ENCODE measurements at places on chromosomes 13 and 19.

- DNase-seq: no peak
Measured at GRCh38 chr13:73131247-73131646, 72.4 kb downstream of the KLF5 start.

DNA sequence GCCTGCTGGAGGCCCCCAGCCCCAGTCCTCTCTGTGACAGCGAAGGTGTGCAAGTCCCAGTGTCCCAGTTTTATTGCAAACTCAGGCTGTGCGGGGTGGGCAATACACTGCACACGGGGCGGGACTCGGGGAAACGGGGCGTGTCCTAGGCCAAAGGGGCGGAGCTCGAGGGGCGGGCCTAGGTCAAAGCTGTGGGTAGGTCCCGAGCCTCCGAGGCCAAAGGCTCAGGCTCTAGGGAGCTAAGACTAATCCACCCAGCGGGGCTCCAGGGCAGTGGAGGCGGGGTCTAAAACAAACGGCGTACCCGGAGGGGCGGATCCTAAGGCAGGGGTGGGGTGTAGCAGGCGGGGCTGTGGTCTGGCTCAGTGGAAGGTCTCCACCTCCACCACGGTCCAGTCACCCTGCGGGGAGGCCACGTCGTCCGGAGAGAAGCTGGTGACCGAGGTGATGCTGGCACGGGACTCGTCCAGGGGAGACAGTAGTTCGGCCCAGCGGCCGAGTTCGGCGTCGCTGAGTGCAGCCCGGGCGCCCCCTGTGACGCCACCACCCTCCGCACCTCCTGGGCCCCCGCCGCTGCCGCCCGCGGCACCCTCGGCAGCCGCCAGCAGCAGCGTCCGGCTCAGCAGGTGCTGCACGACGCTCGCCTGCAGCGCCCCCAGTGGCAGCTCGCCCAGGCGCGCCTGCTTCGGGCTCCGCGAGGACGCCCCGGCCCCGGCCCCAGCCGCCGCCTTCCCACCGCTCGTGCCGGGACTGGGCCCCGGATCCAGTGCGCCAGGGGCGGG is 5.3 kb downstream of the PRR36 start:
- peak; percentile 86 for DNase-seq

- no peak for DNase-seq
Measured at GRCh38 chr13:45481688-45482087, 16.9 kb downstream of the COG3 start.

DNA sequence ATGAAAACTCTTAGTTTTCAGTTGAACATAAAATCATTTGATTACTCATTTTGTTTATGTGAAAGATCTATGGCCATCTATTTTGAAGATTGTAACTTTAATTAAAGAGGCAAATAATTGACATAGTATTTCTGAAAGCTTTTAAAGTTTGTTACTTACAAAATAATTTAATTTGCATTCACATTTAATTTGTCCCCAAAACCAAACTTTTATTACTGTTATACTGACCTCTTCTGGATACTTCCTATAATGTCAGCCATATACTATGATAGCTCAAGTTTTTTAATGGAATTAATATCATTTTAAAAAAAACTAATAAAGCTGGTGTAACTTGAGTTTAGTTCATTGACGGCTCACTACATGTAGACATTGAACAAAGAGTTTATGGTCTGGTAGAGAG is 4.9 kb upstream of the SGCG start:
- no peak for DNase-seq

GRCh38 chr13:75400775-75401174 is 81.2 kb downstream of the TBC1D4 start:
- no peak for DNase-seq

DNA sequence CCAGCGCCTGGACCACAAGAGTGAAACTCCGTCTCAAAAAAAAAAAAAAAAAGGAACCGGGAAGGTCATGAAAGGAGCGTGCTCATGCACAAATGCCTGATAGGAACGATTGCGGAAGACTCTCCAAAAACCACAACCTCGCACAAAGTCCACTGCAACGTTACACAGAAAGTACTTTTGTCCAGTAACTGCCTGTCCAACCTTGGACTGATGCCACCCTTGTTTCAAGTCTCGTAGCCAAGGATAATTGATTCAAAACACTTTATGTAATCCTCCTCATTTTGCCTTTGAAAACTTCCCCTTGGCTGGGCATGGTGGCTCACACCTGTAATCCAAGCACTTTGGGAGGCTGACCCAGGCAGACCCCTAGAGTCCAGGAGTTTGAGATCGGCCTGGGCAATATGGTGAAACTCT is 13.7 kb downstream of the LGALS7 start:
- no peak for DNase-seq

GRCh38 chr13:102400675-102401145 is 1.1 kb downstream of the FGF14 start:
- DNase-seq: no peak

DNA sequence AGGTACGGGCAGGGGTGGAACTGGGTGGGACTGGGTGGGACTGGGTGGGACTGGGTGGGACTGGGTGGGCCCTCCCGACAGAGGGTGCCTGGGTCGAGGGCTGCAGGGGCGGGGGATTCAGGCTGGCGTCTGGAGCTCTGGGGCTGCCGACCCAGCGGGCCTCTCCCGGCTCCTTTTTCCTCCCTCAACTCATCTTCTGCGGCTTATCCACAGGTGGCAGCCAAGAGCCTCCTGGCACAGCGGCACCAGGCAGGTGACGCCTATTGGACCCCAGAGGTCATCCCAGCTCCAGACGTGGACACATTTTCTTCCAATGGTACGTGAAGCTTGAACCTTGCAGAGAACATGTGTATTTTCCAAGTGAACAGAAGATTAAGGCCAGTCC is 533 bp downstream of the ZNF544 start:
- peak; percentile 57 for DNase-seq

DNA sequence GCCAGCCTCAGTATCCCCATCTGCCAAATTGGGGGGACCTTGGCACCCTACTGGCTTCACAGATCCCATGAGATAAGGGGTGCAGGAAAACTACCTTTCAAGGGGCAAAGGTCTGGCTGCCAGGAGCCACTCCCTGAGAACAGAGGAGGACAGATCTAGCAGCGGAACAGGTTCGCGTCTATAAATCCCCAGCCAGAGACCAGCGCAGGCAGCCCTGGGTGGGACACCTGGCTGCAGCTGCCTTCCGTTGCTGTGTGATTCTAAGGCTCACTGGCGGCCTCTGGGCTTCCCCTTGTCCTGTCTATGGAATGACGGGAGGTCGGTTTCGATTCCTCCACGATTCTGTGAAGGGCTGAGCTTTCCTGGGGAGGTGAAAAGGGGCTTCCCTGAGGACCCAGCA is 7.3 kb downstream of the RELB start:
- DNase-seq: no peak

GRCh38 chr13:39209731-39210531 is 171.7 kb downstream of the NHLRC3 start:
- DNase-seq: no peak

DNA sequence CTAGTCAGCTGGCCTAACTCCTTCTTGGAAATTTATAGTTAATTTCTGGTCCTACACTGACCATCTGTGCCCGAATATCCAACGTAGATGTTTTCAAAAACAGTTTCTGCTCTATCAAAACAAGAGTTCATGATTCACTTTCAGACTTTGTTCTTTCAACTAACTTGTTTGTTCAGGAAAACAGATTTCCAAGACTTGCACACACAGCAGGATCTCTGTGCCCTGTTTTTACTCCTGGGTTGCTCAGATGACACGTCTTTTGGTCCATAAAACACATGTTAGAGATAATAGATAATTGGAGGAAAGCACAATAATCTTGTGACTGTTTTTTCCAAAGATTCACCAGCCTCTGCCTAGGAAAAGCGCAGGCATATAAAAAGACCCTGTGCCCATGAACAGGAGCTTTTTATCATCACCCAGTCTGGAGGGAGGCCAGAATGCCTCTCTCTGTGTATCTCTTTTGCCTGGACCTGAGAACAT is 218.0 kb downstream of the IRS2 start:
- DNase-seq: no peak

GRCh38 chr13:80871481-80871880 is 530.6 kb upstream of the SPRY2 start:
- no peak for DNase-seq

GRCh38 chr13:30841154-30841553 is 64.9 kb upstream of the MEDAG start:
- DNase-seq: no peak

DNA sequence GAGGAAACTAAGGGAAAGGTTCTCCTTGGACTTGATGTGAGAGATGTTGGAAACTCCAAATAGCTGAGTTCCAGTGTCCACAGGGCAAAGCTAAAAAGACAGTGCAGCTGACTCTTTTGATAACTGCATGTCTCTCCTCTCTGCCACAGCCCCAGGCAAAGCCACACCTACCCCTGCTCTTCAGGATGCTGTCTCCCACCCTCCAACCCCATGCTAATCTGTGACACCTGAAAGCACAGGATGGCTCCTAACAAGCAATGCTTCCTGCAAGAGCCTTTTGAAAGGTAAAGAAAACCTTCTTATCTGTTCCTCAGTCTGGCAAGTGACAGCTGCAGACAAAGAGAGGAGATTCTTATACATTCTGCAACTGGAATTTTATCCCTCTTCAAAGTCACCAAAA is 14.5 kb downstream of the SLC46A3 start:
- DNase-seq: no peak

GRCh38 chr19:1783874-1784273 is 28.2 kb downstream of the ATP8B3 start:
- DNase-seq: no peak

GRCh38 chr13:37009692-37010091 is 9.1 kb downstream of the EXOSC8 start:
- DNase-seq: no peak

- DNase-seq: no peak
Measured at GRCh38 chr19:7676376-7676775, 514 bp upstream of the MCEMP1 start.

DNA sequence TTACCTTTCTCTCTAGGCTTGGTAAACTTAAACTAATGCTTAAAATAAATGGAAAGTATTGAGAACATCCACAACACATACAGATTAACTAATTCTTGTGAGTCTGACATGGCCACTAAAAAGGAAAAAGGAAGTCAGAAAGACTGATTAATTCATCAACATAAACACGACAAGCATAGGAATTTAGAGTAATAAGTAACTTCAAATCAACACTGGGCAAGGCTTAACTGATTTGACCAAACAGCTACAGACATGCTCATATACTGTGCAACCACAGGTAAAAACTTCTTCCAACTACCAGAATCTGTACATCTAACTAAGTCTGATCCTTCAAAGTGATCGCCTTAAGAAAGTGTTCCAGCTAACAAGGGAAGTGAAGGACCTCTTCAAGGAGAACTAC is 20.5 kb downstream of the UGGT2 start:
- no peak for DNase-seq

DNA sequence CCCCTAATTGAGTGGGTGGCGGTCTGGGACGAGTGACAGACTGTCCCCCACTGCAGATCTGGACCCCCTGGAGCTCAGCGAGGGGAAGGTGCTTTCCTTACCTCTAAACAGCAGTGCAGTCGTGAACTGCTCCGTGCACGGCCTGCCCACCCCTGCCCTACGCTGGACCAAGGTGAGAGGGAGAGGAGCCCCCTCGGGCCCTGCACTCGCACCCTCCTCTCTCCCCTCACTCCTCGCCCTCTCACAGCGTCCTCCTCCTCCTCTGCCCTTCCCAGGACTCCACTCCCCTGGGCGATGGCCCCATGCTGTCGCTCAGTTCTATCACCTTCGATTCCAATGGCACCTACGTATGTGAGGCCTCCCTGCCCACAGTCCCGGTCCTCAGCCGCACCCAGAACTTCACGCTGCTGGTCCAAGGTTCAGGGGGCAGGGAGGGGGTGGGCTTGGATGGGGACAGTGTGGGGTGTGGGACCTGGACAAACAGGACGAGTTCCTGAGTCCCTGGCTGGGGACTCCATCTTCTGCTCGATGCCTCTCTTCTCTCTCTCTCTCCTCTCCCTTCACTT is 9.6 kb downstream of the BCAM start:
- no peak for DNase-seq

DNA sequence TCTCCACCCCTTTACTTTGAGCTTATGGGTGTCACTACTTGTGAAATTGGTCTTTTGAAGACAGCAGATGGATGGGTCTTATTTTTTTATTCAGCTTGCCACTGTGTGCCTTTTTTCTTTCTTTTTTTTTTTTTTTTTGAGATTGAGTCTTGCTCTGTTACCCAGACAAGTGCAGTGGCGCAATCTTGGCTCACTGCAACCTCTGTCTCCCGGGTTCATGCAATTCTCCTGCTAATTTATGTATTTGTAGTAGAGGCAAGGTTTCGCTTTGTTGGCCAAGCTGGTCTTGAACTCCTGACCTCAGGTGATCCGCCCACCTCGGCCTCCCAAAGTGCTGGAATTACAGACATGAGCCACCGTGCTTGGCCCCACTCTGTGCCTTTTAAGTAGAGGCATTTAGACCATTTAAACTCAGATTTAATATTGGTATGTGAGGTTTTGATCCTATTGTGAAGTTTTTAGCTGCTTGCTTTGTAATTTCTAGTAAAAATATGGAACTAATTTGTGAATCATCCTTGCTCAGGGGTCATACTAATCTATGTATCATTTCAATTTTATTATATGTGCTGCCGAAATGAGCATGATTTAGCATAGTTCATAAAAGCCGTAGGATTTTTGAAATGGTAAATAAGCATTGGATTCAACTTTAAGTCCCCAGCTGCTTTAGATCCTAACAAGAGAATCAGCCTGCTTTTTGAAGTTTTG is 584.5 kb downstream of the SLITRK1 start:
- DNase-seq: no peak

DNA sequence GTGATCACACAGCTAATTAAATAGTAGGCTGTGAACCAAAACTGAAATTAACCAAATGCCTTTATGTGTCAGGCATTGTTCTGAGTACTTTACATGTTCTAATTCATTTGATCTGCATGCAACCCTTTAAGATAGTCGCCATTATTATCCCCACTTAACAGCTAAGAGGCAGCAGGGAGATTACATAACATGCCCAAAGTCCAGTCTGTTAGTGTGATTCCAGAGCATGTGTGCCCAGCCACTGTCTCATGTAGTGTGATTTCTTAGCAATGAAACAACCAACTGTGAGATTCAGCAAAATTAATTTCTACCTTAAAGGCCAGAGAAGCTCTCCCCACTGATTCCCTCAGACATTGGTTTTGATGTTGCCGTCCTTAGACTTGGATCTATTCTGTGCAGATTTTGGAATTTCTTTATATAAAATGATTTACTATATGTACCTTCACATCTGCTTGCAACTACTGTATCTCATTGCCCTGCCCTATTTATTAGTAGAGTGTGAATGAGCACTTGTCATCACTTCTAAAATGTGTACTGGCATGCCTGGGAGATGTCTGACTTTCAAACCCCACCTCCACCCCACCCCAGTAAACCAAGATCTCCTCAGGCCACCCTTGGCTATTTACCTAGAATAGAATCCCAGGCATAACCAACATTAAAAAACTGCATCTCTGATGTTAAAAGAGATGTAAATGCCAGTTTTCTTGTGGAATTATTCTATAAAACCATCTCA is 41.2 kb downstream of the POLR1D start:
- DNase-seq: no peak

GRCh38 chr13:98232456-98232855 is 55.4 kb upstream of the RNF113B start:
- DNase-seq: no peak

GRCh38 chr13:91017031-91017668 is 330.3 kb upstream of the MIR17HG start:
- peak; percentile 41 for DNase-seq
